ENCODE measurements at places on chromosomes 12 and 14. TPM values are rescaled to one million over a fixed set of nuclear protein-coding genes. Genes with fewer than 3 reads are reported as not detected.

REM2 gene
- total RNA-seq: 0.18 TPM

FGFR1OP2 gene
- 43.7 TPM for total RNA-seq

C14orf132 gene
- total RNA-seq: 84.8 TPM

ENDOU gene
- not detected for total RNA-seq

PRMT5 gene
- 58.4 TPM for total RNA-seq

TTC9 gene
- total RNA-seq: 0.99 TPM

ASIC1 gene
- total RNA-seq: 3.0 TPM

INHBC gene
- not detected for total RNA-seq

- H3K27me3 ChIP-seq: no peaks in the 10 kb centered on the region
- peaks cover 60% of the 10 kb centered on the region for H3K36me3 ChIP-seq
- H3K4me3 ChIP-seq: no peak overlapping the region
- H3K4me1 ChIP-seq: peaks cover 21% of the 10 kb centered on the region
- no peak for DNase-seq
- no peak overlapping the region for H3K27ac ChIP-seq
These were observed 10.5 kb downstream of the PRKAB1 start for GRCh38 chr12:119678459-119678858.

DNA sequence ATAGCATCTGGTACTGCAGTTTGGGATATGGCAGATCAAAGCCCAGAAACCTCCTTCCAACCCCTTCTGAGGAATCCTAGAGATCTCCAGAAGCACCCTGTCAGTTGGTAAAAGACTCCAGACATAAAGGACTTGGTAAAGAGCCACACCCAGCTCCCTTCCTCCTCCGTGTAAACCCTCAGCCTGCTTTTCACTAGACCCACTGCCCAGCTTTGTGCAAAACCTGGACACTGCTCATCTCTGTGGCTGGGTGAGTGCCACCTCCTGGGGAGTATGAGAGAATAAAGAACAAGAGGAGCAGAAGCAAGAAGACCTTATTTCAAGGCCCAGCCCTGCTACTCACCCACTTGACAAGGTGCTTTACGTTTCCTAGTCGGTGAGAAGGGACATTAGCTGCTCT, 33.0 kb downstream of the ANO2 start:
- no peak overlapping the region for H3K27ac ChIP-seq
- H3K27me3 ChIP-seq: peaks cover 23% of the 10 kb centered on the region
- no peak overlapping the region for H3K4me3 ChIP-seq
- H3K36me3 ChIP-seq: no peaks in the 10 kb centered on the region
- no peak for DNase-seq

SPX gene
- 9.4 TPM for total RNA-seq

CATSPERB gene
- total RNA-seq: not detected

CARMIL3 gene
- total RNA-seq: 0.31 TPM

STAC3 gene
- total RNA-seq: 1.8 TPM

LAG3 gene
- total RNA-seq: 1.1 TPM

DNA sequence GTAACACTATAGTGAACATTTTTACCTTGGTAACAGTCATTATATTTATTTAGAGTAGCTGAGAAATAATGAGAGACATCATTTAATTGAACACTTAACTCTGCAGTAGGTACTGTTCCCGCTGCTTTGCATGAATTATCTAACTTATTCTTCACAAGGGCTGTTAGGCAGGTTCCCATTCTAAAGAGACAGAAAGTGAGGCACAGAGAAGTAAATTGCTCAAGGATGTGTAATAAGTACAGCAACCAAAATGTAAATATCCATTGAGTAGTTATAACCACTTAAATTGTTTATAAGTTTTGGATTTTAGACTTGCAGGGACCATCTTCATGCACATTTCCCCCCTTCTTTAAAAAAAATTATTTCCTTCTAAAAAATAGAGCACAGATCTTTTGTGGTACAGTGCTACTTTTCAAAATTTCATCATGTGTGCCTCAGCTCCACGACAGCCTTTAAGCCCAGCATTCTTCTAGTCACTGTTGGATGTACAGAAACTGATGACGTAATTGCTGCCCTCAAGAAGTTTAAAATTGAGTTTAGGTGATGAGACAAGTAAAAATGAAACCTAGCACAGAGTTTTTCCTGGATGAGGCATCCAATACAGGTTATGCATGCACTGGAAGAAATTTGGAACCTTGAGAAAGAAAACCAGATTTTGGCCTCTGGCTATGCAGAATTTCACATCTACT, 6.0 kb upstream of the MANSC4 start:
- peak overlapping the region; percentile 50 for H3K27ac ChIP-seq
- DNase-seq: no peak
- peaks cover 11% of the 10 kb centered on the region for H3K36me3 ChIP-seq
- H3K4me1 ChIP-seq: peaks cover 40% of the 10 kb centered on the region

GRCh38 chr14:39154594-39155189, 15.4 kb downstream of the TRAPPC6B start:
- no peak for DNase-seq
- H3K4me3 ChIP-seq: no peak overlapping the region
- peaks cover 19% of the 10 kb centered on the region for H3K36me3 ChIP-seq

DNA sequence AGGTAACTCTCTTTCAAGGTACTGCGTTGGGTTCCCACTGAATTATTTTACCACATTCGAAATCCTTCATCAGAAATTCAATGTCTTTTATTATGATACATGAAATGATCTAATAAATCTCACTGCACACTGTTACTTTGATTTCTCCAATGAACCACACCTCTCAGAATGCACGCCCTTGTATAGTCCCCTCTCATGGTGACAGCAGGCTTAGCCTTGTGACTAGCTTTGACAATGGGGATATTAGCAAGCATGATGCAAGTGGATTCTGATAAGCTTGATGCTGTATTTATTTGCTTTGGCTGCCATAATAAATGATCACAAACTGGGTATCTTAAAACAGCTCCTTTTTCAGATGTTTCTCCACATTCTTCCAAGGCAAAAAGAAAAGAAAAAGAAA, 100.4 kb upstream of the ETV6 start:
- no peak overlapping the region for H3K27ac ChIP-seq

ALKBH1 gene
- 10.5 TPM for total RNA-seq

PTPRB gene
- 0.05 TPM for total RNA-seq

GRCh38 chr12:75554556-75554880, 43.1 kb upstream of the KRR1 start:
- peaks cover 13% of the 10 kb centered on the region for H3K4me1 ChIP-seq
- no peak overlapping the region for H3K27ac ChIP-seq
- peaks cover 1% of the 10 kb centered on the region for H3K36me3 ChIP-seq
- no peak overlapping the region for H3K4me3 ChIP-seq
- H3K27me3 ChIP-seq: no peaks in the 10 kb centered on the region

IL26 gene
- total RNA-seq: 0.34 TPM

GRCh38 chr12:26869104-26869494, 36.1 kb upstream of the ITPR2 start:
- peaks cover 28% of the 10 kb centered on the region for H3K27me3 ChIP-seq
- no peaks in the 10 kb centered on the region for H3K4me1 ChIP-seq
- no peak for DNase-seq
- H3K36me3 ChIP-seq: no peaks in the 10 kb centered on the region
- no peak overlapping the region for H3K4me3 ChIP-seq

GRCh38 chr12:9632766-9633165, 25.1 kb upstream of the KLRB1 start:
- H3K27me3 ChIP-seq: peaks cover 2% of the 10 kb centered on the region
- no peak overlapping the region for H3K27ac ChIP-seq
- no peaks in the 10 kb centered on the region for H3K36me3 ChIP-seq
- DNase-seq: no peak
- H3K4me3 ChIP-seq: no peak overlapping the region

DNA sequence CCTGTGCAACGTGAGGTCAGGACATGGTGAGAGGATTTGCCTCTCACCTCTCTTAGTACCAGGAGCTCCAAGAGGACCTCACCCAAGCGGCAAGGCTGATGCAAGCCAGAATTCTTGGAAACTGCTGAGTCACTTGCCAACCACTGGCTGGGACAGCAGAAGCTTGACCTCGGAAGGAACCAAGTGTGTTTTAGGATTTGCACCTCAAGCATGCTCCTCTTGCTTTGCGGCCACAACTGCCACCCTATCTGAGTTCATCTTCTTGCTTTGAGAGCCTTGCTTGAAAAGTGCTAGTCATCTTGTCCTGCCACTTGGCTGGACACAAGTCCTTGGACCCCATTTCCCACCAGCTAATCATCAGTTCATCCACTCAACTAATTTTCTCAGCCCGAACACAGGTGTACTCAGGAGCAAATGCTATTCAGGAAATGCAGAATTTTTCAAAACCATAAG, 195.8 kb downstream of the SLC25A21 start:
- peaks cover 26% of the 10 kb centered on the region for H3K4me1 ChIP-seq
- H3K27me3 ChIP-seq: no peaks in the 10 kb centered on the region
- no peak for DNase-seq
- no peak overlapping the region for H3K27ac ChIP-seq

NRXN3 gene
- 26.4 TPM for total RNA-seq

DNA sequence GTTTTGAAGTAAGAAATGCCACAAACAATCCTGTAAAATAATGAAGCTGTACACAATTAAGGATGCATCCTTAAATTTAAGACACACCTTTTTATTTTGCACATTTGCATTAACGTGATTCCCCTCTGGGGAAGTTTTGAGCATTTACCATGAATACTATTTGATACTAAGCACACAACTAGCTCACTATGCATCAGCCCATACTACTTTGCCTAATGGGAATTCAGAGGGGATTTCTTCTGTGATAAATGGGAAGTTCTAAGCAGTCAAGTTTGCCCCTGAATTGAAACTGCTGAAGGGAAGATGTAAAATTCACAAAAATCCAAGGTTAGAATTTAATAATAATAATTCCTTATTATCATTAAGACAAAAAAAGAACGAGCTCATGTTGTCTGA, 27.4 kb downstream of the SINHCAF start:
- H3K27ac ChIP-seq: peak overlapping the region; percentile 13
- DNase-seq: no peak
- H3K27me3 ChIP-seq: no peaks in the 10 kb centered on the region
- no peak overlapping the region for H3K4me3 ChIP-seq
- peaks cover 26% of the 10 kb centered on the region for H3K36me3 ChIP-seq

- H3K36me3 ChIP-seq: peaks cover 22% of the 10 kb centered on the region
- no peaks in the 10 kb centered on the region for H3K27me3 ChIP-seq
- peak overlapping the region; percentile 63 for H3K27ac ChIP-seq
- DNase-seq: no peak
These were observed 17.1 kb downstream of the SYNE3 start for GRCh38 chr14:95499354-95499750.

- H3K36me3 ChIP-seq: peaks cover 7% of the 10 kb centered on the region
- H3K4me3 ChIP-seq: no peak overlapping the region
- DNase-seq: no peak
- no peak overlapping the region for H3K27ac ChIP-seq
- H3K4me1 ChIP-seq: peaks cover 2% of the 10 kb centered on the region
These were observed 126.7 kb upstream of the AEBP2 start for GRCh38 chr12:19312637-19313036.

- no peak for DNase-seq
- H3K27ac ChIP-seq: no peak overlapping the region
- peaks cover 4% of the 10 kb centered on the region for H3K4me1 ChIP-seq
- no peak overlapping the region for H3K4me3 ChIP-seq
- H3K27me3 ChIP-seq: no peaks in the 10 kb centered on the region
These were observed 22.9 kb downstream of the HSP90AA1 start for GRCh38 chr14:102063808-102064429.

DNA sequence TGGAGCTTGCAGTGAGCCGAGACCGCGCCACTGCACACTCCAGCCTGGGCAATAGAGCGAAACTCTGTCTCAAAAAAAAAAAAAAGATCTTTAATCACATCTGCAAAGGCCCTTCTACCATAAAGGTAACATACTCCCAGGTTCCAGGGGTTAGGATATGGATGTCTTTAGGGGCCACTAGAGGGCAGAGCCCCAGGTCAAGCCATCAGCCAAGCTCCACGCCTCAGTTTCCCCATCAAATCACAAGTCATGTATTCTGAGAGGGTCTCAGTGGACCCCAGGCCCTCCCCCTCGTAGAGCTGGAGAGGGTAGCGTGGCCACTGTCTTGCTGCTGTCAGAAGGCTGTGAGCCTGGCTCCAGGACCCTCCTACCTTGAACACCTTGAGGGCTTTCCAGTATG, 18.8 kb downstream of the SLC8B1 start:
- no peak overlapping the region for H3K4me3 ChIP-seq
- peaks cover 2% of the 10 kb centered on the region for H3K4me1 ChIP-seq
- no peaks in the 10 kb centered on the region for H3K27me3 ChIP-seq
- peaks cover 31% of the 10 kb centered on the region for H3K36me3 ChIP-seq

GRCh38 chr12:41950455-41950854, 194.2 kb downstream of the GXYLT1 start:
- no peak for DNase-seq
- H3K36me3 ChIP-seq: no peaks in the 10 kb centered on the region
- H3K4me1 ChIP-seq: no peaks in the 10 kb centered on the region
- H3K27ac ChIP-seq: no peak overlapping the region
- no peak overlapping the region for H3K4me3 ChIP-seq

DNA sequence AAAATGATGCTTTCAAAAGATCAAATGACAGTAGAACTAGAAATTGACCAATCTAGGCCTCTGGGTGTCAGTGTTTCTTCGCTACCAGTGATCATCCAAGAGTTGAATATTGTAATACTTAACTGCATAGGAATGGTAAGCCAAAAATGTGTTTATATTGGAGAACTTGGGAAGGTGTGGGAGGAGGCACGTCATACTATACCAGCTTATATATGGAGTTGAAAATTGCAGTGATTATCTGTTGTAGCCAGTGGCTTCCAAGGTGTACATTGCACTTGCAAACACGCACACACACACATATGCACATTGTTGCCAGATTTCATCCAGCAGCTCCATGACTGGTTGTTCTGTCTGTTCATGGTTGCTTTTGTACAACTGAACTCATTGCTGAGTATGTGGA, 36.1 kb downstream of the EID3 start:
- peaks cover 30% of the 10 kb centered on the region for H3K36me3 ChIP-seq
- H3K27me3 ChIP-seq: no peaks in the 10 kb centered on the region
- H3K4me3 ChIP-seq: no peak overlapping the region
- no peak for DNase-seq

DNA sequence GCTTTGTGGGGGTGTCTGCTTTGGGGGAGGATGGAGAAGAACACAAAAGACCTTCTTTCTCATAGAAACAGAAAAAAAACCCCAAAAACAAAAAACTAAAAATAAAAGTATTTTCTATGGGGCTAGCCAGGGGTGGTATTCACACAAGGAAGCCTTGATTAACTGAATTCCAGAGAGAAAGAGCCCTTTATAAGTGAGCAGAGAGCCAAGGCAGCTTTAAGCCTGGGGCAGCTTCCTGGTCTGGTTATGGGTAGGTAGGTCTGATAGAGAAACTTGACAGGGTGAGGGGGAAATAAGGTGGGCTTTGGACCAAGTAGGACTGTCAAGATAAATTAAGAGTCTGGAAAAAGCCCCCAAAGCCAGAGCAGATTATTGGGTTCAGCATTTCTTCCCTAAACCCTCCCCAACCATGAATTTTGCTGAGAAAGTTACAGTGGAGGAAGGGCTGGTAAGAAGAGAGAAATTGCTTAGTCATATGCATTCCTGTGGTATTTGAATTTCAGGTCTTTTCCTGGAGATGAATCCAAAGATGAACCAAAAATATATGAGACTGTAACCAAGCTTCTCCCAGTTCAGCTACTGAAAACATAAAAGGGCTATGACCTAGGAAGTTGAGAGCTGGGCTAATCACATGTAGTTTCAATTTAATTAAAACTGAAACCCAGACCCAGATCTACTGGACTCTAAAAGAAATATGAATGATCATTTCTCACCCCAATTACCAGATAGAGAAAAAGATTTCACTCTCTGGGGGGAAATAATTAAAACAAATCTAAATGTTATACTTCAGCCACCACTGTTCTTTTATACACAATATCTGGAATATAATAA, 144.8 kb downstream of the TBC1D30 start:
- no peak for DNase-seq
- no peak overlapping the region for H3K4me3 ChIP-seq
- H3K4me1 ChIP-seq: no peaks in the 10 kb centered on the region
- H3K36me3 ChIP-seq: no peaks in the 10 kb centered on the region
- peaks cover 22% of the 10 kb centered on the region for H3K27me3 ChIP-seq
